Activated CD8-positive, alpha-beta memory T cell treated with anti-CD3 and anti-CD28 coated beads for 24 hours (primary cell): ENCODE measurements at places on chromosomes 4 and X.

DNA sequence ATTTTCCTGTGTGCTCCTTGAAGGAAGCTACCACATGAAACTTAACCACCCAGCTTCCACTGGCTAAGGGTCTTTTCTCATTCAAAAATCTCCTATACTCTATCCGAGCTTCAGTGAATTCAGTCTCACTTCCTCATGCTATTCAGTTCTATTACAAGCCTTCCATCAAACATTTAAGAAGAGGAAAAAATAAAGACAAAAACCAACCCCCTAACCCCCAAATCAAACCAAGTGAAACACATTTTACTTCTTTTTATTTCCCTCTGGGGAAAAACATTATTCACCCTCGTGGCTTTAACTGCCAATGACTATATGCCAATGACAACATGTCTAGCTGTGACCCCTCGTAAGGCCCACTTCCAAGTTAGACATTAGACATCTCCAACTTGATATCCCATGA is 16.2 kb upstream of the WDR19 start:
- no peak for DNase-seq

DNA sequence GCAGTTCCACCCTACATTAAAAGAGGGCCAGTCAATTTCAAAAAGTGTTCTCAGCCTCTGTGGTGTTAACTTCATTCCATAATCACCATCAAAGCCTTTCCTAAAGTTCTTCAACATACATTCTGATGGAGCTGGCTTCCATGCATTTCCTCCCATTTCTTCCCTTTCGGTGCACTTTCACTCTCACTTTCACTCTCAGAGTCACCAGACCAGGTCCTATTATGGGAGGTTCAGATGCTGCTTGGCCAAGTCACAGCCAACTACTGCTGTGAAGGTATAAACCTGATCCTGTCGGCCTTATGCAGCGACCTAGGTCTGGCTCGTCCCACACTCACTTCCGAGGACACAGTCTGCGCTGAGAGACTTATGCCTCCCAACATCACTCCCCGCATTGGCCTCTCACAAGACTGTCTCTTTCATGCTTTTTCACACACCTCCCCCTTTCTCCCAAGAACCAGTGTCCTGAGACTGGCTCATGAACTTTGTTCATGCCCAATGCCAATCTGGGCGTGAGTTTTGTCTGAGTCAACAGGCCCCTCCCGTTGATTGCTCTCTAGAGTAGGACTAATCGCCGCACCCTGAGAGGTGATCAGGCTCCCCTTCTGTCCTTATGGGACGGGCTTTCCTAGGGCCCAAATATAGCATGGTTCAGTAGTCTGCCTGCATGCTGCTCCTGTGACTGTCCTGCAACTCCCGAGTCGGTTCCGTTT is 60.8 kb upstream of the XAGE1B start:
- no peak for DNase-seq

DNA sequence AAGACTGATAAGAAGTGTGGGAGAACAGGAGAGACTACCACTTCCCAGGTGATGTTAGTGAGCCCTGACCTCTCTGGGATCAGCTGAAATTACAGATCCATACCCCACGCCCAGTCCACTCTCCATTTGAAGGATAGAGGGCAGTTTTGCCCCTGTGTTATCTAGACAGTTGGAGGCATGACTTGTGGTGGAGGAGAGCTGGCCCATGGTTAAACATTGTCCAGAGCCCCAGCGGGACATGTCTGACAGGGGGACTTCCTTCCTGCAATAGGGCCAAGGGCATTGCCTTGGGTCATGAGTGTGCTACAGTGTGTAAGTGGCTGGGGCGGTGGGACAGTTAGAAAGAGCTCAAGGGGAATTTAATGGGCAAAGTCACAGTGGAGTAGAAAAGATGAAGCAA is 181.1 kb downstream of the MID1IP1 start:
- no peak for DNase-seq

DNA sequence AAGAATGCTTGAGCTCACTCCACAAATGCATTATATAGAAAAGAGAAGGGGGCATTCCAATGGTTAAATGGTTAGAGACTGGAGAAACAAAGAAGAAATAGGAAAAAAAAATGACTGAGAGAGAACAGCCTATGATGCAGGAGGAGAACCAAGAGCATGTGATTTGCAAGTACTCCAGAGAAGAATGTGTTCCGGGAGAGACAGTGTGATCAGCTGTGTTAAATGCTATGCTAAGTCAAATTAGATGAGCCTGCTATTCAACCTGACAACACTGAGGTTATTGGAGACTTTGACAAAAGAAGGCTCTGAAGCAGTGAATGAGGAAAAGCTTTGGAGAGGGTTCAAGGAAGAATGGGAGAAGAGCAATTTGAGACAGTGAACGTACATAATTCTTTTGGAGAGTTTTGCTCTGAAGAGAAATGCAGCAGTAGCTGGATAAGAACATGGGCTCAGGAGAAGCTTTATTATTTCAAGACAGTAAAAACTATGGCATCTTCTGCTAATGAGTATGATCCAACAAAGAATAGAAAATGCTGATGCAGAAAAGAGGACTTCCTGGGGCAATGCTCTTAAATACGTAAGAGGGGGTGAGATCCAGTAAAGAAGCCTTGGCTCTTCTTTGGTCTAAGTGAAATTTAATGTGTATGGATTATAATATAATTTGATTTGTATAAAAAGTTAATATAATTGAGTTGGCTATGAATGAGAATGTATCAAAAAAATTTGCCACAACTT is 66.3 kb downstream of the PPP3CA start:
- DNase-seq: no peak

GRCh38 chr4:165031436-165032211 is at the start of gene TRIM60:
TSS of gene TRIM60 (plus strand) at chr4:165031999. CDS start at chr4:165040073, 8,074 bp downstream.
- no peak for DNase-seq

DNA sequence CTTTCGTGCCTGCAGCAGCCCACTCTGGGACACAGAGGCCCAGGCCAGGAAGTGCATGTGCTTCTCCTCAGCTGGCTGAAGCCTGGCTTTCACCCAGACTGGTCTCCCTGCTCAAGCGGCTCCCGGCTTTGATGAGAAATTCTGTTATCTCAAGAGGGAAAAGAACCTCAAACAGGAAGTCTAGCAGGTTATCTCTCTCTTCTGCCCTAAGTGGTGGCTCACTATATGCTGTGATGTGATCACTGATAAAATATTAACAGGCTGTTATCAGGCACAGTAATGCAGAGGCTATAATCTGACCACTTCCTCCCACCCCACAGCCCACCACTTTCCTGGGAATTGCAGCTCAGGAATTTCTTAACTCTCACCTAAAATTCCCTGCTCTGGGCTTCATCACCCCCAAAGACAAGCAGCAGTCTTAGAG is 13.3 kb downstream of the CLDN2 start:
- DNase-seq: no peak

DNA sequence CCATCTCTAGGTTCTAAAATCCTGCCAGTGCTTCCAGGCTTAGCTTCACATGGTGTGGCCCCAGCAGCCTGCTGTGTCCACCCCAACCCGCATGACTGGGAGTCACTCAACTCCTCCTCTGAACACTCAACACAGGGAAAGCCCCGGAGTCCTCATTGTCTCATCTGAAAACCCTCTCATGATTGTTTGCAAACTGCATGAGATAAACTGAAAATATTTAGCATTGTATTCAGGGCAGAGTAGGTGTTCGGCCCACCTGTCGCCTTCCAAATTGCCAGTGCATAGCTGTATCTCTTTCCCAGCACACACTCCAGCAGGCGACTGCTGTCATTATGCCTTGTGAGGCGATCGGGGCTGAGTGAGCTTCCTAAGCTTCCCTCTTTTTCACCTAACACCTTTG is 76.7 kb upstream of the SORBS2 start:
- DNase-seq: no peak

- DNase-seq: no peak
These were observed 125.5 kb downstream of the SPRY1 start for GRCh38 chr4:123522081-123522480.

- no peak for DNase-seq
These were observed 242.3 kb downstream of the RPA4 start for GRCh38 chrX:97126020-97126419.

GRCh38 chr4:99205153-99205979 is 13.7 kb downstream of the ADH6 start:
- no peak for DNase-seq

- DNase-seq: no peak
These were observed 50.6 kb upstream of the ACSL4 start for GRCh38 chrX:109783701-109784079.

DNA sequence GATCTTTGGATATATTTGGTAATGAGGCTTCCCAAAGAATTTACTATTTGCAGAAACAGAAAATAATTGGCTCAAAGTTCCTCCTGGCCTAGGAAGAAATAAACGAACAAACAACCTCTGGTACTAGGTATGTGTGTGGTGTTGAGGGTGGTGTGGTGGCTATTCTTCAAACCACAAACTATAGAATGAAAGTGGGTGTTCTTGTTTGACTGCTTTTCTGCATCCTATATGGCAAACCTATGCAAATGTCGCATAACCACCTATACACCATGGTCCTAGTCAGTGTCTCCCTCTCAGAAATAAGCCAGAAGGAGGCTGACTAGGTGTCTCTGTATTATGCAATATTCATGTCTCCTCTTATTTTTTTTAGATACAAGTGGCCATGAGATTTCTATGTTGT is 106.6 kb upstream of the PCDH18 start:
- DNase-seq: no peak

GRCh38 chrX:13956998-13957397 is 72.7 kb downstream of the GEMIN8 start:
- no peak for DNase-seq

DNA sequence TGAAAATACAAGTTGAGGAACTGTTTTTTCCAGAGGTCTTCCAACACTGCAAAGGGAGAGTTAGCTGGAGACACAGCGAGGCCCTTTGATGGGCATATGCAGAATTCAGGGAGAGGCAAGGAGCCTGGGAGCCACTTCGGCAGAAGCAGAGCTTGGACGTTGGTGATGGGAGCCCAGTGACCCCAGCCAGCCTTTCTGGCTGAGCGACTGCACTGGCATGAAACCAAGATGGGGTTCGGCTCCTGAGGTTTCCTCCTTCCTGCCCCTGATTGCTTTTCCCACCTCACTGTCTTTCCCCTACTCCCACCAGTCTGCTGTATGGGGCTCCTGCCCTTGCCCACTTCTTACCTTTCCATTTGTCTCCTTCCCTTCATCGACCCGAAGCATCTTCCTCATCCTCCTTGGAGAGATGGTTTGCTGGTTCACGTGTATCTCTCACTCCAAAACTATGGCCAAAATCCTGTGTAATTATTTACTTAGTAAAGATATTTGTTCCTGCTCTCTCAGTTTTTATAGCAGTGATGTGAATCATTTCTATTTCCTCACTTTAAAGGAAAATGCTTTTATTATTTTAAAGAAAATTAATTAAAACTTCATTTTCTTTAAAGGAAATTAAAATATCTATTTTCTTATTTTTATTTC is 100.5 kb downstream of the NFKB1 start:
- DNase-seq: no peak

DNA sequence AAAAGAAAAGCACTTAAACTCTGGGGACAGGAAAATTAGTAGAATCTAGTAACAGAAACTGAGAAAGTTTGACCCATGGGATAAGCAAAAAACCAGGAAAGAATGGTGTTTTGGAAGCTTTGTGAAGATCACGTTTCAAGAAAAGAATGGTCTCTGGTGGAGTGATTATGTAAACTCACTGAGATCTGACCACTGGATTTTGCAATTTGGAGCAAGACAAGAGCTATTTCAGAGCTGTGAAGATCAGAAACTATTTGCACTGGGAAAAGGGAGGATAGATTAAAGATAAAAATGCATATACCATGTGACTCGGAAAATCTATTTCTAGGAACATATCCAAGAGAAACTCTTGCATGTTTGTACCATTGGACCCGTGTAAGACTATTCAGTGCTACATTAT is 4.3 kb downstream of the TMPRSS11D start:
- DNase-seq: no peak

- no peak for DNase-seq
These were observed 674.5 kb upstream of the BOD1L1 start for GRCh38 chr4:14302021-14302420.

DNA sequence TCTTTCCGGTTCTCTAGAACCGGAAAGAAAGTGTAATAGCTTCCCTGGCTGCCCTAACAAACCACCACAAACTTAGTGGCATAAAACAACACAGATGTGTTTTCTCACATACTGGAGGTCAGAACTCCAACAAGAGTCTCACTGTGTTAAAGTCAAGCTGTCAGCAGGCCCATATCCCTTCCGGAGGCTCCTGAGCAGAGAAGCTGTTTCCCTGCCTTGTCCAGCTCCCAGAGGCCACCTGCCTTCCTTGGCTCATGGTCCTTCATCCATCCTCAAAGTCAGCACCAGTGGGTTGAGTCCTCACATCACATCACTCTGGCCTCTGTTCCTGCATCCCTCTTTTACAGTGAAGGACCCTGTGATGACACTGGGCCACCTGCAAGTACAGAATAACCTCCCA is 49.8 kb upstream of the HMX1 start:
- DNase-seq: no peak

DNA sequence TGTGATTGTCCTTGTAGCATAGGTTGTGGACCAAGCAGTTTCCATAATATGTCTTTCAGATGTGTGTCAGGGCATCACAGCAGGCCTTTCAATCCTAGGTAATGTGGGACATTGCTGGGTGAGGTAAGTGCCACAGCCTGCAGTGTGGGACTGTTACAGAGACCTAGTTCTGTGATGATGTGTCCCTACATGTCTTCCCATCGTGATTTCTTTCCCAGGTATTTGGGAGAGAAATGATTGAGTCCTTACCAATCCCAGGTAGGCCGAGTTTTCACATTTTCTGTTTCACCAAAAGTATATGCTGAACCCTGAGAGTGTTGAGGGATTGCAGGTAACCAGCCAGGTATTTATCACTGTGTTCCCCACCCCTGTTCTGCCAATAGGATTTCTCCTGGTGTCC is 10.6 kb upstream of the ATXN3L start:
- no peak for DNase-seq

GRCh38 chrX:6325437-6325836 is 96.8 kb upstream of the NLGN4X start:
- no peak for DNase-seq

- DNase-seq: no peak
These were observed 88.4 kb downstream of the WDFY3 start for GRCh38 chr4:84878090-84878489.

- DNase-seq: no peak
These were observed 34.4 kb downstream of the AGTR2 start for GRCh38 chrX:116204932-116205331.

DNA sequence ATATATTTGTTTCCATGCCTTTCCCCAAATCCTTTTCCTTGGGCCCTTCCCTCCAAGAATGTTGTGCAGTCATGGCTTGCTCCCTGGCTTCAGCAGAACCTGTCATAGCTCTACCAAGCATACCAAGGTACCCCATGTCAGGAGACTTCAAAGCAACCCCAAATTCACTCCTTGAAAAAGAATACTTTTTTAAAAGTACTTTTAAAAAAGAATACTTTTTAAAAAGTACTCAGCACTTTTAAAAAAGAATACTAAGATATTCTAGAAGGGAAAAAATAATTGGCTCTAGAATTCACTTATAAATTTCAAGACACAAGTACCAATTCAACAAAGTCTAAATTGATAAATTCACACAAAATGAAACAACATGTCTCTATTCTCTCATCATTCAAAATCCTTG is 76.0 kb downstream of the NR3C2 start:
- no peak for DNase-seq

DNA sequence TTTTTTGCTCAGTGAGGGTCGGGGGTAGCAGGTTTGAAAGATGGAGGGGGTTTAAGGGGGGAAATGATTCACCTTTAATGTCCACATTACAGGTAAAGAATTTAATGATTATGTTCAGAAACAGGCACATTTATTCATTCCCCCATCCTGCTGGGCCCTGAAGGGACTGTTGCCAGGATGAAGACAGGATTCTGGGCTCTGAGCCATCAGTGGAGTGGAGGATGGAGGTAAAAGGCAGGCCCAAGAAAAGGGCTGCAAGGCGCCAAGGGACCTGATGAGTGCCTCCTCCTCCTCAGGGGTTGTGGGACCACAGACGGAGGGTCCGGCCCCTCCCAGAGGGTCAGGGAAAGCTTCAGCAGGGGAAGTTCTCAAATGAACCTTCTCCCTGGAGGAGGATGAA is 40.4 kb upstream of the PROM1 start:
- no peak for DNase-seq
